Esophagus muscularis mucosa (tissue), 4 donors: ENCODE measurements at places on chromosomes 1 and 21. TPM values are rescaled to one million over a fixed set of nuclear protein-coding genes. Genes with fewer than 3 reads are reported as not detected.

DNA sequence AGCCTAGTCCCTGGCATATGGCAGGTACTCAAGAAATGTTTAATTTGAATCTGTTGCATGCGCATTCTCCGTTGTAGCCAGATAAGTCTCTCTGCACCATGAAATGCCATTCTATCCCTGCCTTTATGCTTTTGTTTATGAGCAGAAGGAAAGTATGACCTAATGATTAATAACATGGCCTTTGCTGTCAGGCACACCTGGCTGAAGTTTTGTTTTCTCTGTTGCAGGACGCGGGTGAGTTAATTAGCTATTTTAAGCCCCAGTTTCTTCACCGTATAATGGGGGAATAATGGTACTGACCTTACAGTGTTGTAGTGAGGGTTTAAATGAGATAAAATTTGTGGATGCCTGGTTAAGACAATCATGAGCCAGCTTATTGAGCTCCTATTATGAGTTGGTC is 87.7 kb downstream of the ST6GALNAC3 start:
- no peaks in the 10 kb centered on the region for H3K27me3 ChIP-seq
- H3K27ac ChIP-seq: no peak overlapping the region
- no peak for DNase-seq
- H3K36me3 ChIP-seq: no peaks in the 10 kb centered on the region
- no peak overlapping the region for H3K4me3 ChIP-seq

Gene NKAIN1
- not detected for total RNA-seq

DNA sequence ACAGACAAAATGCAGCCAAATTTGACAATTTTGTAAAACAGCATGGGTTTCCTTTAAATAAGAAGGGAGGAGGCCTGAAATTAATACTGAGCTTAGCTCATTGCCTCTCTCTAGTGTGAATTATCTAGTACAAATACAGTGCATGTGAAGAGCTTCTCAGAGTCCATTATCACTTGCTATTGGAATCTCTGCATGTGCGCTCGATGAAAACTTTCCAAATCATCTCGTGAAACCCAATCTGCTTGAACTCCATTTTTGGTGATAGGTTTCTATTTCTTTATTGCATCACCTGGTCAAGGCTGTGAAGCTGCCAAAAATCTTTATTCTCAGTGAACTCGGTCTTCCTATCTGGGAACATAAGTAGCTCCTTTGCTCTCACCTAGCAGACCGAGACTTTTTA is 49.5 kb upstream of the LYPLAL1 start:
- H3K4me1 ChIP-seq: no peaks in the 10 kb centered on the region
- H3K36me3 ChIP-seq: no peaks in the 10 kb centered on the region
- H3K27me3 ChIP-seq: no peaks in the 10 kb centered on the region
- no peak overlapping the region for H3K27ac ChIP-seq

Gene NPPB
- total RNA-seq: not detected

DNA sequence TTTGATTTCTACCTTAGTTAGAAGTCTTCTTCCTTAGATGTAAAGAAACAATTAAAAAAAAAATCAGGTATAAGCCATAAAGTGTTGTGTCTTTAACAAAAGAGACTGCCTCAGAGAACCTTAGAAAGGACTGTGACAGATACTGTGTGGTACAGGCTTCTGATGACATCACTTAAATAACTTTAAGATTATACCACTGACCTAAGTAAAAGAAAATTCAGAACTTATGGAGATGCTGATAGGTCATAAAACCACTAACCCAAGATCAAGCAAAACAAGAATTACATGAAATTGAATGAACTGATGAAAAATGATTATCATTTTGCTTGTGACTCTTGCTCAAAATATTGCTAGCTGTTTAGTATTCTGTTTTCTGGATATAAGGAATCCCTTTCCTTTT is 220.8 kb downstream of the NRIP1 start:
- H3K27me3 ChIP-seq: no peaks in the 10 kb centered on the region
- DNase-seq: no peak
- no peaks in the 10 kb centered on the region for H3K4me1 ChIP-seq
- H3K4me3 ChIP-seq: no peak overlapping the region
- no peak overlapping the region for H3K27ac ChIP-seq

Gene TNFRSF8
- total RNA-seq: 2.7 TPM

- no peaks in the 10 kb centered on the region for H3K4me1 ChIP-seq
- H3K27ac ChIP-seq: no peak overlapping the region
- no peaks in the 10 kb centered on the region for H3K36me3 ChIP-seq
- H3K4me3 ChIP-seq: no peak overlapping the region
- DNase-seq: no peak
Measured at GRCh38 chr21:33063375-33063883, 6.5 kb upstream of the OLIG1 start.

Gene KRTAP19-3
- not detected for total RNA-seq

Gene EVI5
- total RNA-seq: 32.3 TPM

Gene CNTN2
- 2.5 TPM for total RNA-seq

- no peak for DNase-seq
- H3K4me3 ChIP-seq: no peak overlapping the region
- no peak overlapping the region for H3K27ac ChIP-seq
- H3K27me3 ChIP-seq: no peaks in the 10 kb centered on the region
- peaks cover 23% of the 10 kb centered on the region for H3K36me3 ChIP-seq
- H3K4me1 ChIP-seq: no peaks in the 10 kb centered on the region
Measured at GRCh38 chr1:162587761-162588260, 26.3 kb downstream of the UAP1 start.

- DNase-seq: no peak
- peaks cover 72% of the 10 kb centered on the region for H3K27me3 ChIP-seq
- no peak overlapping the region for H3K4me3 ChIP-seq
Measured at GRCh38 chr1:110074166-110074565, 3.7 kb upstream of the ALX3 start.

Gene CRYAA
- not detected for total RNA-seq

DNA sequence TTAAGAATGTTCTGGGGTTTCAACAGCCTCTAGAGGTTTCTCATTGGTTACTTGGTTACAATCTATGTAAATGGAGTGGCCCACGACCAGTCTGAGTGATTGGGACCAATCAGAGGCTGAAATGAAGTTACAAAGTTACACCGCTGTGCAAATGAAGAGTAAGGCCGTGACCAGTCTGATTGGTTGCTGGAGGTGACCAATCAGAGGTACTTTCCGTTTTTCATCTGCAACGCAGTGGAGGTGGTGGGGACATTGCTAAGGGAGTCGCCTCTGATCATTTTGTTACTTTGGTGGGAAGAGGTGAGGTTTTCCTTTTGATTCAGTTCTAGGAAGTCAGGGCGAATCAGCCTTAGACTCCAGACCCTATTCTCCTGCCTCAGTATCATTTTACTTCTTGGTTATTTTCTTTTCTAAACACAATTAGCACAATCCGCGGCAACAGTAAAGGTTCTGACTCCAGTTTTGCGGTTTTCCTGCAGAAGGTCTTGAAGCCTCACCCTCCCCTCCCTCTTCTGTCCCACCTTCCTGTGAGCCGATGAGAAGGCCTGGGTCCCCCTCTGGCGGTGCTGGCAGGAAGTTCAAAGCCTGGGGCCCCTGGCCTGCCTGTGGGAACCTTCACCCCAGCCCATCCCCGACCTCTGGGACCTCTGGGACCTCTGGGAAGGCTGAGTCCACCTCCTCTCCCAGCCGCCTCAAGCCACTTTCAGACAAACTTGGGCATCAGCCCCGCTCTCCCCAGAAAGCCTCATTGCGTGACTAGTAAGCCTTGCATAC is 38.7 kb upstream of the TTC34 start:
- no peaks in the 10 kb centered on the region for H3K36me3 ChIP-seq
- H3K4me3 ChIP-seq: no peak overlapping the region
- no peaks in the 10 kb centered on the region for H3K27me3 ChIP-seq

Gene PKLR
- not detected for total RNA-seq

Gene FNDC5
- 17.0 TPM for total RNA-seq

Gene ABCD3
- 25.3 TPM for total RNA-seq
